ENCODE measurements at places on chromosomes 3 and 15.

DNA sequence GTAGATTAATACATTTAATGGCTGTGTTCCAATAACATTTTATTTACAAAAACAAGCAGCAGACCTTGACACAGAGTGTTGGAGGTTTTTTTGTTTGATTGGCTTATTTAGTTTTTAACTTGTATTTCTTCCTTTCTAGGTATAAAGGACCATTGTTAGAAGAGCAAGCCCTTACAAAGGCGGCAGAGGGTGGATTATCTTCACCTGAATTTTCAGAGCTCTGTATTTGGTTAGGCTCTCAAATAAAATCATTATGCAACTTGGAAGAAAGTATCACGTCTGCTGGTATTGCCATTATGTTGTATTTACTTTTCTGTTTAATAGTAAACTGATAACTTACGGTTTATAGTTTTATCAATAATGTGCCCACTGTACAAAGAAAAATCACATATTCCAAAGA is 10.0 kb downstream of the FAM98B start:
- no peak for DNase-seq

DNA sequence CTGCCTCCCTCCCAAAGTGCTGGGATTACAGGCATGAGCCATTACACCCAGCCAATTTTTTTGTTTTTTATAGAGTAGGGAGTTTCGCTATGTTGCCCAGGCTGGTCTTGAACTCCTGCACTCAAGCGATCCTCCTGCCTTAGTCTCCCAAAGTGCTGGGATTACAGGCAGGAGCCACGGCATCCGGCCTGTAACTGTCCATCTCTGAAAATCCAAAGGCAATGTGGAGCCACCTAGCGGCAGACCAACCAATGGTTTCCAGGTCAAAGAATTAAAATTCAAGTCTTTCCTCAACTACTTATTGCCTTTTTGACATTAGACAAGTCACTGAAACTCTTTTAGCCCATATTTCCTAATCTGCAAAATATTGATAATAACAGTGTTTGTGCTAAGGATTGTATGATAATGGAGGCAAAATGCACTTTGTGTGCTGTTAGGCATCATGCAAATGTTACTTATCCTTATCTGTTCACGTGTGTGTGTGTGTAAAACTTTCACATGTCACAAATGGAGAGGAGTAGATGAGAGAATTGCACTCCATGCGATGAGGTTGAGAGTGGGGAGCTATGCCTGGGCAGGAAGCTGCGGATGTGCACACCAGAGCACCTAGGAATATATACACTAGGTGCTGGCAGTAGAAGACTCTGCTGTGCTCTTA is 48.7 kb downstream of the COL8A1 start:
- no peak for DNase-seq

- DNase-seq, result no peak
Observed at GRCh38 chr15:94777037-94777436, 545.7 kb downstream of the MCTP2 start.

- DNase-seq, result no peak
Observed at GRCh38 chr3:143700431-143700975, 147.8 kb downstream of the SLC9A9 start.

DNA sequence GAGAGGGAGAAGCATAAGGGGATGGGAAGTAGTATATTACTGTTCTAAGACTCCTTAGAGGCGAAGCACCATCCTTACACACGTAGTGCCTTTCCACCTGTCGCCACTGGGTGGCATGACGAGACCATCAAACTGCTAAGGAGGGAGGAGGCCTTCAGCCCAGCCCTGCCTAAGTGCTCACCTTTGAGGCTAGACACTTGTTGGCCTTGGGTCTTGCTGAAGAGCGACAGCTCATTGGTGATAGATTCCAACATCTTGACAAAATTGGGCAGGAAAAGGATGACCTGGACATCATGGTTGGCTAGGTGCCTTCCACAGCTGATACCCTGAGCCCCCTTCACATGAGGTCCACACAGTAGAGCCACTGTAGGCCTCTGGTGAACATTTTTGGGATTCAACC is 19.6 kb downstream of the CLK3 start:
- DNase-seq, result peak; percentile 67

DNA sequence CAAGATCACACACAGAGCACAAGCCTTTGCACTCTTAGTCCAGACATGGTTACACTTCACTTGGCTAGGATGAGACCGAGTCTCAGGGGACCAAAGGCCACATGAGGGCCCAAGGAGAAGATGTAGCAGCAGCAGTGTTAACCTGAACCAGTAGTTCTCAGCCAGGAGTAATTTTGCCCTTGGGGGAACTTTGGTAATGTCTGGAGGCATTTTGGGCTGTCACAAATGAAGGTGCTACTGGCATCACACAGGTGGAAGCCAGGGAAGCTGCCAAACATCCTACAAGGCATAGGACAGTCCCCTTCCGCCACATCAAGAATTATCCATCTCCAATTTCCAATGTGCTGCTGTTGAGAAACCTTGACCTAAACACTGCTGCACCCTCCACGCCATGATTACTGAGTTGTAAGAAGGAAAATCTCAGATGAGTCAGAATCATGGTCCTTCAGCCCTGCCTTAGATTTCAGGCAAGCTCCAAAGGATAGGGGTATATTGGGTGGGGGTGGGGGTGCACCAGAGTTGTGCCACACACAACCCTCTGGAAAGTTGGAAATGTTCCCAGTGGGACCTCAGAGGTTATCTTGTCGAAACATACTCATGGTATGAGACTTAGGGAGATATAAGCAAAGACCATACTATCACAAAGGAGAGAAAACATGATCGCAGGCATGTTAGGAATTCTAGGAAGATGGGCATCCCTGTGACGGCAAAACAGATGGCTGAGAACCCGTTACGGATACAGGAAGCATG is 36.2 kb downstream of the SEMA5B start:
- no peak for DNase-seq

DNA sequence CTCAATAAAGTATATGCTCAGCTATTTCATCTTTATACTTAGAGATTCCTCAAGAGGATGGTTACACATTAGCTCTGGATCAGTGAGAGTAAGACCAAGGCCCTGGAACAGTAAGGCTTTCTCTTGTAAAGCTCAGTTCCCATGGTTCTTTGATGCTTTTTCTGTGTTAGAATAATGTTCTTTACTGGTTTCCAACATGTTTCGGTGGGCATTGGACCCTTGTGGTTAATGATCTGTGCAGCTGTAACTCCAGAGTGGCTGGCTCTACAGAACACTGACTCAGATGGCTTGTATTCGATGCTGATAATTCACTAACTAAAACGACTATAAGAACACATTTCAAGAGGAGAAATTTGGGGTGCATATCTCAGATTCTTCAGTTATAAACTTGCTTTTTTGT is 114.7 kb downstream of the AKAP13 start:
- no peak for DNase-seq

GRCh38 chr15:99976811-99977271 is 243.6 kb upstream of the LYSMD4 start:
- no peak for DNase-seq

- no peak for DNase-seq
Observed at GRCh38 chr15:100565591-100565990, 36.4 kb downstream of the LINS1 start.

DNA sequence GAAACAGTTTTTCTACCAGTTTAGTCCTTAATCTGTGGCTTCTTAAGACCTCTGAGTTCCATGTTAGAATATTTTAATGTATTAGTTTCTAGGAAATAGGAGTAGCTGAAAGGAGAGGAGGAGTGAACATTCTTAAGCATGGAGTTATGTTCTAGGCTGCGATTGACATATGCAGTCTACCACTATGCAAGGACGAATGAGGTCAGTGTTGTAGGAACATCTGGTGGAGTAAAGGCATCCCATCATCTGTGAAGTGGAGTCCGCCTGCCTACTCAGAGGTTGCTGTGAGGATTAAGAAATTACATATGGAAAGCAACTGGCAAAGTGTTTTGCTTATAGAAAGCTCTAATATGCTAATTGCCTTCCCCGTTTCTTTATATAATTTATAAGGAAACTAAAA is 45.1 kb downstream of the SNAPC5 start:
- no peak for DNase-seq

DNA sequence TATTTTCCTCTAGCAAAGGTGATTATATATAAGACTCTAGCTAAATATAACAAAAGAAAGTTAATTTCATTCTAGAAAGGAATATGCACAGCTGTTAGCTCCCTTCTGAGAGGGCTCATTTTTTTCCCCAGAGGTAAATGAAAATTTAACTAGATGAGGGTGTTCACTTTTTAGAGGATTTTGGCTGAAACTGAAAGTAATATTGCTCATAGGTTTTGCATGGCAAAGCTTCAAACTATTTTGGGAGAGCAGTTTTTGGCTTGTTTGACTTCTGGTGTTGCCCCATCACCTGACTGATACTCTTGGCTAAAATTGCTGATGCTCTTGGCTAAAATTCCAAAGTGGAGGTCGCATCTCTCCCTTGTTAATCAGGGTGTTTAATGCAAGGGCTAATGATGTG is 311.9 kb downstream of the EDEM1 start:
- DNase-seq, result no peak

DNA sequence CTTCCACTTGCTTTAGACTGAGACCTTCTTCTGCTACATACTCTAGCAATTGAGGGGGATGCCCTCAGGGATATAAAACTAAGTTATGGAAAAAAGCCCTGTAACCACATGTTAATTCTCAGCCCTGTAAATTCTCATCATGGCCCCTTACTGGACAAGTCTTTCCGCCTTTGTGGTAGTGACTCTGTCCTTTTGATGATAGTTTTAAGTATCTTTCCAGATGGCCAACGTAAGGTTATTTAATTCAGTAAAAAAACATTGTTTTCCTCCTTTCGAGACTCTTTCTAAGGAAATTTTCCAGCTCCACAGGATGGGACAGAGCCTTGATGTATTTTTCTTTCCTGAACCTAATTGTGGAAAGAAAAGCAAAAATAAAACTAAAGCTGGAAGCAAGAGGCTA is 25.3 kb upstream of the TM4SF4 start:
- no peak for DNase-seq

- no peak for DNase-seq
Observed at GRCh38 chr3:78013653-78014052, 973.8 kb downstream of the ROBO2 start.

GRCh38 chr3:185402561-185402960 is 39.6 kb downstream of the MAP3K13 start:
- no peak for DNase-seq

DNA sequence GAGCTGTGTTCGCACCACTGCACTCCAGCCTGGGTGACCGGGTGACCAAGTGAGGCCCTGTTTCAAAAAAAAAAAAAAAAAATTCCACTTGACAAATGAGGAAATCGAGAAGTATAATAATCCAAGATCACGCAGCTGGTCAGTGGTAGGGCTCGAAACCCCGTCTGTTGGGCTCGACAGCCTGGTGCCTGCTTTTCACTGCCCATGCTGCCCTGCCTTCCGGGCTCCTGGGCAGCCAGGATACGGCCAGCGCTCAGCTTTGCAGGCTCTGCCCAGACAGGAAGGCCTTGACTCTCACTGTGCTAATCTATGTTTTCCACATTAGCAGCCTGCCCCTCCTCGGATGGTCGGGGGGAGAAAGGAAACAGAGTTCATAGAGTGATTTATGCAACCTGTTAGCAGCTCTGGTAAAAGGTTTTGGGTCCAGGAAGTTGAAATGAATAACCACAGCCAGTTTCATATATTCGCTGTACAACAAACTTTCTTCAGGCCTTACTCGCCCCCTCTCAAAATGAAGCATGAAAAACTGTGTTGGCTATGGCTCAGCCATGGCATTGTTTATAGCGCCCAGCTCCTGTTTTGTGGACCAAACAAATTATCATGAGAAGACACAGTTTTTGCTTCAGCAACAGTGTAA is 108.8 kb downstream of the XXYLT1 start:
- no peak for DNase-seq

DNA sequence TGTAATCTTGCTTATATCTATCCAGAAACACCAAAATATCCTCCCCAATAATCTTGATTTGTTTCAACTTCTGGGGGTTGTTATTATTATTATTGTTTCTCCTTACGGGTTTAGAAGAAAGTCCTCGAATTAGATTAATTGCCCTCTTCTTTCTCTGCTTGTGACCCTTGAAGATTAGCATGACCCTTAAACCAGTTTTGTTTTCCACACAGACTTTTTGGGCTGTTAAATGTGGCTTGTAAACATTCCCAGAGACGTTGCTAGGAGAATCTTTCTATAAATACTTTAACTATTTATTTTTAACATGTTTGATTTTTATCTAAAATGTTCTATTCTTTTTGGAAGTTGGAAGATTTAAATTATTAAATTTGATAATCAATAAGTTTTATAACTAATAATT is 4.3 kb upstream of the SUCNR1 start:
- DNase-seq, result no peak

DNA sequence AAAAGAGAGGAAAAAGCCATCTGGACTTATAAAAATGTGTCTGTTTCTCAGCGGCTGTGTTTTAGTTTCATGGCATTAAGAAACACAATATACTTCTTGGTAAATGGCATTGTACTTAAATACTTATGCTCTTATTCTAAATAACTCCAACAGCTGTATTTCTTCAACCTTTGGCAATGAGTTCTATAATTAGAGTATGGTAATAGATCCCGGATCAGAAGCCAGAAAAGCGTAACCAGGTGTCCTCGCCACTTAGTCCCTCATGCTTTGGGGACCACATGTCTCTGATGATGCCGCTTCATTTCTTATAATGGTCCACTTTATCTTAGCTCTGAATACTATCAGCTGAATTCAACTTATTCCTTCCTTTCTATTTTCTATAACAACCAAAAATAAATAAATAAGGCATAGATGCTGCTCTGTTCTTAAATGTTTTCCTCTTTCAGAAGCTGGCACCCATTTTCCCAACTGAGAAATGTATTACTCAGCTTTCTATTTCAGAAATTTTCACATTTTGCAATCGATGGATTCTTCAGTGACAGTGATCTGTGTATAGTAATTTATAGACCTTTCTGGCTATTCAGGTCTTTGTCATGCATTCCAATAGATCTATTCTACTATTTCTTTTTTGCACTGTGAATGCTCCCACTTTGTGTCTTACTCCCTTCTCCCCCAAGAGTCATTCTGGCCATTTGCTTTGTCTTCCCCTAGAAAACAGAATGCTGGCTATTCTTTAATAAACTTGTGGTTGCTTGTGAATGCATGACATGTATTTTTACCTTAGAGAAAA is 87.6 kb upstream of the KBTBD8 start:
- DNase-seq, result no peak

DNA sequence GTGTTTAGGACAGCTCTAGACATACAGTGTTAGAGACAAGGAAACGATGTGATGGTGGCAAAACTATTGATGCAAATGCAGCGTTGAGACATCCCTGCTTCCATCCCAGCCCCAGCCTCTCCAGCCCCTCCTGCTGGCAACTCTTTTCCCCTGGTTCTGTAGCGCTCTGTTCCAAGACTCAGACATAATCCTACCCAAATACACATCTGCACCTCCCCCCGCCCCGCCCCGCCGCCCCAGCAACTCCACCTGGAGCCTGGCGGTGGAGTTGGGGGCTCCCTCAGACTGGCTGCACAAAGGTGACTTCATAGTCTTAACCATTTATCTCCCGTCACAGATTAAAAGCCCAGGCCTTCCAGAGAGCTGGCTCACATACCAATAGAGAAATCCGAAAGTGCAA is 7.2 kb upstream of the SEC22A start:
- no peak for DNase-seq

Measured in activated CD4-positive, alpha-beta T cell treated with anti-CD3 and anti-CD28 coated beads for 1 hour (primary cell).